ENCODE measurements at places on chromosomes 2 and 18. TPM values are rescaled to one million over a fixed set of nuclear protein-coding genes. Genes with fewer than 3 reads are reported as not detected.
A peak's percentile ranks its signal among the peaks of the same experiment; 100 is the strongest.

DNA sequence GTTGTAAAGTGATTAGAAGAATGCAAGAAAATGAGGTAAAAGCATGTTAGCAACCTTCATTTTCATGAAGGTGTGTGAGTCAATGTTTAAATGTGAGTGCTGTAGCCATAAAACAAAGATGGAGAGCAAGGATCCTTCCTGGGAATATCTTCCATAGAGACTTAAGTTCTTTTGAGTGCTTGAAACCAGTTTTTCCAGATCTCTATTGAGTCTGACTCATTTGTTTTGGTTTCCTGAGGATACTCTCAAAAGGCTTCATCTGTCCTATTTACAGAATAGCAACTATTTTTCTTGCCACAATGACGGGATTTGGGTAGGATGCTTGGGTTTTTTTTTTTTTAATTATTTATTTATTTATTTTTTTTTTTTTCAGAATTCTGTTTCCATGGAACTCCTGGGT is 45.9 kb upstream of the ASB1 start:
- H3K36me3 ChIP-seq: no peaks in the 10 kb centered on the region
- peaks cover 4% of the 10 kb centered on the region for H3K4me1 ChIP-seq
- H3K27me3 ChIP-seq: no peaks in the 10 kb centered on the region
- DNase-seq: peak; percentile 71
- H3K4me3 ChIP-seq: no peak overlapping the region
- no peak overlapping the region for H3K27ac ChIP-seq

- H3K4me3 ChIP-seq: no peak overlapping the region
- peaks cover 6% of the 10 kb centered on the region for H3K4me1 ChIP-seq
- H3K27ac ChIP-seq: no peak overlapping the region
Measured at GRCh38 chr2:170121689-170122088, 56.3 kb upstream of the MYO3B start.

DNA sequence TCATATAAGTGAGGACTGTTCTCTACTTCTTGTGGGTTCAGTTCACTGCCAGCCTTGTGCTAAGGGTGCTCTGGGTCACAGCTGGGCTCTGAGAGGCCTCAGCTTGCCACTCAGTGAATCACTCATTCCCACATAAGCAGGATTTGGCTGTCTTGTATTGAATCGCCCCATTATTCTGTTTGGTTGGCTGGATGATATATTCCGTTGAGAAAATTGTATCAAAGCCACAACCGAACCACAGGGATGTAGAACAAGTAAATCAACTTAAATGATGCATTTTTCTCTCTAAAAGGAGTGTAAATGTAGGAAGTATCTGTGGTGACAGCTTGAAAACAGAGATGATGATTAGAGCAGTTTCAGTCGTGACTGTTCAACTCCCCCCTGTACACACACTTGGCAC is 39.6 kb downstream of the TTC39C start:
- H3K4me1 ChIP-seq: peaks cover 10% of the 10 kb centered on the region
- H3K36me3 ChIP-seq: no peaks in the 10 kb centered on the region
- no peaks in the 10 kb centered on the region for H3K27me3 ChIP-seq
- H3K4me3 ChIP-seq: no peak overlapping the region
- DNase-seq: peak; percentile 86
- H3K27ac ChIP-seq: no peak overlapping the region

Gene TDRD15
- total RNA-seq: not detected

DNA sequence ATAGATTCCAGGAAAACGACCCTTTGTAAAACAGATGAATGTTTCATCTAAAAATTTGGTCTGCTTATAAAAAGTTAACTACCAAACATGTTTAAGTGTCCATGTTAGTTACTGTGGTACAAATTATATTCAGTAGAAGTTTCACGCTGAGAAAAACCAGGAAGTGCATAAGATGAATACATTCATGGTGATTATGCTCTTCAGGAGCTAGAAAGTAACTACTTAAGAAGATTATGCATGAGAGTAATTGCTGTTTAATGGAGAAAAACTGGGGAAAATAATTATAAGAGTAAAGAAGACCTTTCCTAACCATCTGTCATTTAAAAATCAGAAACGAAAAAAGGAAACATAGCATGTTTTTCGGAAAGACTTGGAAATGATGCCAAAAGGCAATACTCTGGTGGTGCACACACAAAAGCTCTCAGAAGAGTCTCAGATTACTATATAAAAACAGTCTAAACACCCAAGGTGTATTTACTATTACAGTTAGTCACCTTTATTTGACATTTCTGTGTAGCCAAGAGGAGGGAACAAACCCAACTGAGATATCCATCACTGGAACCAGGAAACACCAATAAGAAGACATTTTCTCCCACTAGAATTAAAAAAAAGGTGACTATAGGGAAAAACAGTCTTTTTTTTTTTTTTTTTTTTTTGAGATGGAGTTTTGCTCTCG is 38.8 kb upstream of the METTL21A start:
- H3K4me3 ChIP-seq: no peak overlapping the region
- H3K27ac ChIP-seq: no peak overlapping the region
- H3K27me3 ChIP-seq: no peaks in the 10 kb centered on the region
- no peaks in the 10 kb centered on the region for H3K4me1 ChIP-seq
- H3K36me3 ChIP-seq: no peaks in the 10 kb centered on the region
- DNase-seq: no peak

- H3K4me1 ChIP-seq: peaks cover 9% of the 10 kb centered on the region
- DNase-seq: no peak
- no peak overlapping the region for H3K27ac ChIP-seq
- no peaks in the 10 kb centered on the region for H3K27me3 ChIP-seq
- H3K4me3 ChIP-seq: no peak overlapping the region
Measured at GRCh38 chr2:32756074-32756727, 128.4 kb downstream of the TTC27 start.

DNA sequence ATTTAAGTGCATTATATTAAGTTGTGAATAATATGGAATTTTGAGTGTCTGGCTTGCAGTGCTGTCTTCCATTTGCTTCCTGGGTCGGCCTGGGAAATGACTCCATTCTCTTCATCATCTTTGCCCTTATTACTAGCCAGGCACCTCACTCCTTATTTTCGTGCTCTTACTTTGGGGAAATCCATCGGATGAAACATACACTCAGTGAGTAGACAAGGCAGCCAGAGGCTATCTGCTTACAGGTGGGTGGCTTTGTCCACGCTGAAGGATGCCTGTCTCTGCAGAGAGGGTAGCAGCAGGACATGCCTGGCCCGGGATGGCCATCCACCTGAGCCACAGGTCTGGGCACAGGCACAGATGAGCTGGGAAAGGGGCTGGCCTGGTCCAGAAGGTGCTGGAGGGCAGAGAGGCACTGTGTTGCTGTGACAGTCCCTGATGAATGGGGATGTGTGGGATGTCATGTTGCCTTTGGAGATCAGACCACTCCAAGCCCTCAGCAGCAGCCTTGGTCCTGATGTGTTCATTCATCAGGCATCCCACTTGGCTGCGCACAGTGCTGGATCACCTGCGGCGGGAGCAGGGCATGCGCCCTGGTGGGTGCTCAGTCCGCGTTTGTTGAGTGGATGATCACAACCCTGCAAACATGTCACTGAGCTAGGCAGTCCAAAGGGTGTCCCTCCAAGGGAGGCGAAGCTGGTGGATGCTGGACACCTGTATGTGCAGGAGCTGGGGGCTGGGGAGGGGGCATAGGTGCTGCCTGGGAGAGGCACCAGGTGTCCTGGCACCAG is 236.0 kb downstream of the LDLRAD4 start:
- H3K4me1 ChIP-seq: no peaks in the 10 kb centered on the region
- H3K27ac ChIP-seq: no peak overlapping the region
- no peak for DNase-seq
- no peaks in the 10 kb centered on the region for H3K36me3 ChIP-seq

DNA sequence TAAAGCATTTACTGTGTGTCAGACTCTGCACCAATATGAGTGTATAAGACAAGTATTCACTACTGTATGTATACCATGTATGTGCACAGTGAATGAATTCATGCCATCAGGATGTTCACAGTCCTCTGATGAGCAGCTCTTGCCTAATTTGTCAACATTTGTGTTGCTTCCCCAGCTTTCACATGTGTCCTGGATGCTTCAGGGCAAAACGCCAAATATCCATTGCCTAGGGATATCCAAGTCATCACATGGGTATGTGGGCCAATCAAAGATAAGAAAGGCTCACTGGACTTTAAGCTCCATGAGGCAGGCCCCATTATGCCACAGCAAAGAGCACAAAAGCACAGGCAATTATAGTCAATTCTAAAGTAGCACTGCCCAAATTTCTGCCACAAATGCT is 134.2 kb upstream of the CHAC2 start:
- H3K36me3 ChIP-seq: no peaks in the 10 kb centered on the region
- no peaks in the 10 kb centered on the region for H3K27me3 ChIP-seq
- peak; percentile 22 for DNase-seq
- H3K4me1 ChIP-seq: no peaks in the 10 kb centered on the region

- no peaks in the 10 kb centered on the region for H3K4me1 ChIP-seq
- peak; percentile 78 for DNase-seq
Measured at GRCh38 chr18:9380621-9381395, 46.2 kb downstream of the TWSG1 start.
